ENCODE measurements at places on chromosomes 2 and 18.

DNA sequence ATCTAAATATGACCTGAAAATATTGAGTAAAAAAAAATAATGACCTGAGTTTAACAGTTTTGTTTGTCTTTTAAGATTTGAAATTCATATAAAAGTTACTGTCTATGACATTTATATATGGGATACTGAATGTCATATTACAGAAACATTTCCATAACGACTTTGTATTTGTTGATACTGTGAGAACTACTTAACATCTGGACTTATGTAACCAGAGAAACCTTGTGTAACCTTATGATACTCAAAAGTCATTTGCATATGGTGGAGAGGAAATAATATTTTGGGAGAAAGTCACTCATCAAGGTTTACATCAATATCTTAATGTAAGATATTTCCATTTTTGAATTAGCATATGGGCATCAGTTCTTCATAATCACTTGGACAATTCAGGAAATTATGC, 12.6 kb downstream of the MFSD6 start:
- no peaks in the 10 kb centered on the region for H3K36me3 ChIP-seq
- DNase-seq, result no peak
- no peaks in the 10 kb centered on the region for H3K4me1 ChIP-seq
- no peak overlapping the region for H3K27ac ChIP-seq

DNA sequence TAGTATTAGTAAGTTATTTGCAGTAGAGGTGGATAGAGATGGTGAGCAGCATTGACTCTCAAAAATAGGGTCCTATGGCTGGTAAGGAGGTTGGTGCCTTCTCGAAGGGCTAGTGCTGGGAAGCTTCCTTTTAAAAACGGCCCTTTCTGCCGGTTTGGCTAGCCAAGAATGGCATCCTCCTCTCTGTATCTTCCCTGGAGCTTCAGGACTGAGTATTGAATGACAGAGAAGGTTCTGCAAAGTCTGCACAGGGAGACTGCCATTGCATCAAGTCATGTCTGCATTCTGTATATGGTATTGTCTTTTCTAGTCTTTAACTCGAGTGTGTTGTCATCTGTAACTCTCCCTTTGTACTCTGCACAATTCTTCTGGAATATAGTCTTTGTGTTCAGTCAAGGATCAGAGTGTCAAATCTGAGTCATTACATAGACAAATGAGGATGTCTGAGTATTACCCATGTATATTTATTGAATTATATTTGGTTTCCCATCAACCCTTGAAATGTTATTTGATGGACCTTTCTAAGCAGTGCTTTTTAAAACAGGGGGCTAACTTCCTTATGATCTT, 1.1 kb downstream of the LDLRAD4 start:
- H3K4me1 ChIP-seq, result peaks cover 28% of the 10 kb centered on the region
- no peak overlapping the region for H3K4me3 ChIP-seq
- H3K27me3 ChIP-seq, result peaks cover 5% of the 10 kb centered on the region
- DNase-seq, result no peak
- no peaks in the 10 kb centered on the region for H3K36me3 ChIP-seq

- H3K4me1 ChIP-seq, result peaks cover 3% of the 10 kb centered on the region
- no peaks in the 10 kb centered on the region for H3K27me3 ChIP-seq
- DNase-seq, result no peak
- no peak overlapping the region for H3K27ac ChIP-seq
Measured at GRCh38 chr18:2179498-2180183, 391.7 kb downstream of the METTL4 start.

DNA sequence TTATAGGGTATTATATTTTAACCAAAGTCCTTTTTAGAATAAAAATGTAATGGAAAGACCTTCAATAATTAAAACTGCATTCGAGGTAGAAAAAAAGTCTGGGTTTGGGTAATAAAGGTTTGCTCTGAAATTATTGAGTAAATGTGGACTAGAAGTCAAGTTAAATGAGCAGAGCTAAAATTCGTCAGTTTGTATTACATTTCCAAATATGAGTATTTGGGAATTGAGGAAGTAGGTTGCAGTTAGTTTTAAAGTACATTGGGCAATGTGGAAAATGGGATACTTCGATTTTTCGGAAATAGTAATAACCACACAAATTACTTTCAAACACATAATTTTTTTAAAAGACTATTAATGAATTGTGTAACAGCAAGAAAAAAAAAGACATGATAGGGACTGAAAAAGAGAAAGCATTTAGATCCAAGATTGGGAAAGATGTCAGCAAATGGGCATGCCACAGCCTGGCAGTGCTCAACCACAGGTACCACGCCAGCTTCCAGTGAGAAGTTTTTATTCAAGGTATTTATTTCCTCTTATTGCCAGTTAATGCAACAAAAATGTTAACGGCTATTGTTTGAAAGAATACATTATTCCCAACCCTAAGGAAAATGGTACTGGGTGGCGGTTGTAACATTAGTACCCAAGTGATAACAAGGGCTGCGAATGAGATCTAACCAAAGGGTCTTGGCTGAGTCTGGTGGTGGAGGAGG, 50.0 kb downstream of the TTC39C start:
- no peak overlapping the region for H3K27ac ChIP-seq
- no peak overlapping the region for H3K4me3 ChIP-seq
- no peak for DNase-seq
- H3K36me3 ChIP-seq, result peaks cover 5% of the 10 kb centered on the region

Measured in neuronal stem cell (in vitro differentiated cells).